ENCODE measurements at places on chromosomes 7 and 10.

DNA sequence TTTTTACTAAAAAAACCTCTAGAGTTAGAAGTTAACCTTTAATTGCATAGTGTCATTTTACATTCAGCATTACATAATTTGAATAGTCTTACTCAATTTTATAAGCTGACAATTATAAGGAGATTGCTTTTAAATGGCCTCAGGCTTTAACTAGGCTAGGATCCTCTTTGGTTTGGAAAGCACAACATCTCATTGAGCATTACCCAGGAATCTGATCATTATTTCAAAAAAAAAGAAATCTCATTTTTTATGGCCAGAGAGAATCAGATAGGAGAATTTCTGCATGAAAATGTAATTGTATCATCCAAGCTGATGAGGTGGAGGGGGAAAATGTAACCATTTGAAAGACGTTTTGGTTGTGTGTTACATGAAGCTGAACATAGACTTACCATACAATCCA, 324.9 kb upstream of the POT1 start:
- DNase-seq: no peak

GRCh38 chr10:11430421-11431215, 180.8 kb downstream of the USP6NL start:
- no peak for DNase-seq

GRCh38 chr10:83607959-83608745, 531.2 kb upstream of the GHITM start:
- no peak for DNase-seq

DNA sequence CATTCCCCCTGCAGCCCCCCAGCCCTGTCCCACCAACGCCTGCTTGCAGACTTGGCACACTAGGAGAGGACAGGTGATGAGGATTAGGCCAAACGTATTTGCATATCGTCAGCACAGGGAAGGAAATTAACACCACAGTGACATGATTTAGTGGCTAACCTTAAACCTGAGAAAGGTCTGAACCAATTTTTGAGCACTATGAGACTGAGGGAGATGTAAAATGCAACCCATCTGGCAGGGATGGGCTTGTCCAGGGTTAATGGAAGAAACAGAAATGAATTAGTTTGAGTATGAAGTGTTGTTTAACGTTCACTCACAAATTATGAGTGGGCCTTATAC, 183.6 kb downstream of the TAX1BP1 start:
- no peak for DNase-seq

DNA sequence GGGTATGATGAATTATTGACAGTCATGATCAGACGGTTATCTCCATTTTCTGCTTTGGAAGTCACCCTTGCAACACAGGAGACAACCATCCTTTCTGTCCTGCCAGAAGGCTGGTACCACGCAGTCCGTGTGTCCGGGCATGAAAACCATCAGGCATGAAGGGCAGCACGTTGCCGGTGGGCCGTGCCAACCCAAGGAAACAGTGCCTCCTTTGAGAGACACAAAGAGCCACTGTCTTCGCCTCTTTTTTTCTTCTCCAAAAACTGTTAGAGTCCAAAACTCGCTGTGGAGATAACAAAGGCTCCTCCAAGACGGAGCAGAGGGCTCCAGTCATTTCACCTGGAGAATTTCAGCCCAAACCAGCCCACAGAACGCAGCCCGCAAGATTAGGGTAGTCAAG, 60.4 kb upstream of the ARHGAP21 start:
- no peak for DNase-seq

DNA sequence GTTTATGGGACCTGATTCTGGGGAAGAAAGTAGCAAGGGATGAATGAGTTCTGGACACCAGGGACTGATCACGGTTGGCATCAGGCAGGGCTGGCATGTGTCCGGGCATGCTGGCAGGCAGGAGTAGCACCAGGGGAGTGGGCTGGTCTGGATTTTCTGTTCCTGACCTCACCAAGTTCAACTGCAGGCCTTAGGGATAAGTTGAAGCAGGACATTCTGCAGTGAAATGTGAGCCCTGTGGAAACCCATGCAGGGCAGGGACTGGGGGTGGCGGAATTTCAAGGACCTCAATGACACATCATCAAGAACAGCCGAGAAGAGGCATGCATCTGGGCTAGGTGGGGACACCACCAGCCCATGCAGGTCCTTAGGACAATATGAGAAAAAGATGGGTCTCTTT, 80.2 kb upstream of the ADAM12 start:
- DNase-seq: no peak

DNA sequence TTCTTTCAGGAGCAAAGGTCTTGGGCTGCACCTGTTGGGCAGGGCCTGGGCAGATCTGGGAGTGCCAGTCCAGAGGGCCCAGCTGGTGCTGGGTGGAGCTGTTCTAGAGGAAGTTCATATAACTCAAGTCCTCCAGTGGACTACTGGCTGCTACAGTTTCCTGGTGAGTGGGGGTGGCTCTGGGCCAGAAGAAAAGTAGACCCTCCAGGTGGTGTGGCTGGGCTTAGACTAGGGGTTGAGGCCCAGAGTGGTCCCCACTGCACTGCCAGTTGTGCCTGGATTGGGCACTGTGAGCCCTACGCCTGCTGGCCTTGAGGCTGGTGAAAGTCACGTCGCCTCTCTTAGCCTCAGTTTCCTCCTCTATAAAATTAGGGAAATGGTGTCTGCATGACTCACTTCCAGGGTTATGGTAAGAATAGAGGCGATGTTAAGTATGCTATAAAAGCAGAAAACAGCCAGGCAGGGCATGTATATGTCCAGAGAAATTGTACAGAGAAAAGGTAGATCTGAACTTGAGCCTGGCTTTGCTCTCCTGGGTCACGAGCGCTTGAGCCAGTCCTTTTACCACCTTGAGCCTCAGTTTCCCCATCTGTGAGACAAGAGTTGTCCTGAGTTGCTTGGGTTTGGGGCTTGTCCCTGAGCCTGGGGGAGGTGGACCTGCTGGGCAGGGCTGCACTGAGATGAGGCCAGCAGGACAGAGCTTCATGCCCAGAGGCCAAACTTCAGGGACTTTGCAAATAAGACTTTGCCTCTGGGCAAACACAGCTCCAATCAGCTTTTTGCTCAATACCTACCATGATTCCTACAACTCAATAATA, 3.8 kb upstream of the CLDN3 start:
- no peak for DNase-seq

GRCh38 chr10:114920459-114920858, 17.5 kb upstream of the TRUB1 start:
- DNase-seq: no peak

- no peak for DNase-seq
These were observed at the start of gene PRRT4 for GRCh38 chr7:128361411-128362379. PRRT4 (minus strand) TSS chr7:128361690.

DNA sequence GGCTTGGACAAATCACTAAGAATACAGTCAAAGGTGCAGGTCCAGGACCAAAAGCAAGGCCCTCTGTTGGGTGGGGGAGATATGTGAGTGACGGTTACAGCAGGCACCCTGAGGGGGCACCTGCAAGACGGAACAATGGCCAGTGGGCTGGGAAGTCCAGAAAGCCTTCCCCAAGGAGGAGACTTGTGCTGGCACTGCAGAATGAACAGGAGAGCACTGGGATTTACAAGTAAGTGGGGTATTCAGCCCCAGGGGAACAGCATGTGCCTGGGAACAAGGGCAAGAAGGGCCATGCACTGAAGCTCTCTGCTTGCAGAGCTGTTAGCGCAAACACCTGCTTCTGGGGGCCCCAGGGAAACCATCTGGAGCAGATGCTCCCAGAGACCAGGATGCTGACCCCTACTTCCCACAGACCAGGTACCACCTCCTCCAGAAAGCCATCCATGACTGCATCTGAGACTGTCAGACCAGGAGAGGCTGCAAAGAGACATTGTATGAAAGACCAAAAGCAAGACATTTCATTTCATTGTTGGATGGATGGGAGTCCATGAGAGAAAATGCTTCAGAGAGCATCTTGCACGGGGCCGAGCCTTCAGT, 24.6 kb upstream of the ZMIZ1 start:
- DNase-seq: no peak

GRCh38 chr10:60958892-60959601, 15.1 kb upstream of the RHOBTB1 start:
- DNase-seq: no peak

- no peak for DNase-seq
These were observed 24.9 kb upstream of the SFRP5 start for GRCh38 chr10:97796651-97797050.

DNA sequence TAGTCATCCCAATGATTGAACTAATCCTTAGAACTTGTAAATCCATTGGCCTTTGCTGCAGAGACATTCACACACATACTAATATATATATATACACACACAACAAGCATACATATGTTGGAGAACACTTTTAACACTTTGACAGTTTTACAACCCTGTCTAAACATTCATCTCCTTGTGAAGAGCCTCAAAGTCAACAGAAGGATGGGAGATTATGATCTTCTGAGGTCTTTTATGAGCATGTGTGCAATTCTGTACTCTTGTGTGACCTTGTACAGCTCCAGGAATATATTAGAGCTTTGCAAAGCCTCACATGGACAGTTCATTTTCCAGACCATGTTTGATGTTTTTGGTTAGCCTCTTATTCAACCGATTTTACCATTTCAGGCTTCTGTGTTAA, 589.0 kb downstream of the NXPH1 start:
- DNase-seq: no peak

GRCh38 chr7:142878315-142878714, 7.2 kb downstream of the TRPV6 start:
- no peak for DNase-seq

DNA sequence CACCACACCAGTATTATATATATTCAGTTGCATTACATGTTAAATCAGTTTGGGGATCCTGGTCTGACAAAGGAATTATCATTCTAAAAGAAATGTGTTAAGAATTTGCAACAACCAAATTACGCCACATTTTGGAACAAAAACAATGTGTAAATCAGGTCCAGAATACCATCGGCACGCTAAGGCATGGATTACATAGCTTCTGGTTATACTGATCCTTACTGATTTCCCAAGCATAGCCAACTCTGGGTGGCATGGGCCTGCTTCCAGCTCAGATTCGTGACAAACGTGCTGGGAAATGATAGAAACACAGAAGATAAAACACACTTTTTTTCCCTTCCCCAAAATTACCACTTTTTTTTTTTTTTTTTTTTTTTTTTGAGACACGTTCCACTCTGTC, 660.0 kb downstream of the SORCS1 start:
- DNase-seq: no peak

GRCh38 chr10:112967200-112967599, 17.2 kb downstream of the TCF7L2 start:
- no peak for DNase-seq

- no peak for DNase-seq
These were observed 447.3 kb upstream of the NRP1 start for GRCh38 chr10:33781606-33782395.

DNA sequence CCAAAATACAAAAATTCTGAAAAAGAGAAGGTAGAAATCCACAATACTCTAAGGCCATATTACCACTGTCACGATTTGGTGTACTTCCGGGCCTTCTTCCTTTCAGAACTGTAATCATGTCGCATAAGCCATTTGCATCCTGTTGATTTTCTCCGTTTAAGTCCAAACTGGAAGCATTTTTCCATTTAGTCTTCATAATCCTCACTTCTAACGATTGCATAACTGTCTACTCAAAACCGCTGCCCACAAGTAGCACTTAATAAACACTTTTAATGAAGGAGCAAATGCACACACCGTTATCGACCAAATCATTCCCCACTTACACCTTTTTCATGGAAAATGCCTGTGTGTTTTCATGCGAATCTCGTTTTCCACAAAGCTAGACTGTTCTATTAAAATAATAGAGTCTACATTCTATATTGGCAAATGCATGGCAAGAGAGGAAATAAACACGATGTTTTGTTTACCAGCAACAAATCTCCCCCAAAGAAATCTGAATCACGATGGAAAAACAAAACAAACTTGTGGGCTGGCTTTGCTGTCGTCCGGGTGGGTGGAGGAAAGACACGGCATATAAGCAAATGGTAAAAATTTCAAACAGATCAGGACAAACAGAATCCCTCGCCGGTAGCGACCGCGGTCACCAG, 1.0 kb downstream of the ATE1 start:
- no peak for DNase-seq

GRCh38 chr10:35690534-35690933, 48.4 kb upstream of the FZD8 start:
- peak; percentile 65 for DNase-seq

DNA sequence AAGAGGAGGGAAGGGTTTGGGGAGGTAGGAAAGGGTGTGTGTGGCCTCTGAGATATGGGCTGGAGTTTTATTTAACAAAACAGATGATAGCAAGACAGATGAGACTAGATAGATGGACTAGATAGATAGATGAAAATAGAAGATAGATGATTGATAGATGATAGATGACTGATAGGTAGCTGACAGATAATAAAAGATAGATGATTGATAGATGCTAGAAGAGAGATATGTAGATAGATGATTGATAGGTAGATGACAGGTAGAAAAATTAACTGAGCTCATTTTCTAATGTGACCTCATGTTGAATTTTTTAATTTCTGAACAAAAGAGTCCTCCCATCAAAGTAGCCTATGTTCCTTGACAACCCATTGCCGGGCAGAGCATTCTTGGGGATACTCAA, 116.6 kb upstream of the SFMBT2 start:
- DNase-seq: no peak

- no peak for DNase-seq
These were observed 3.3 kb downstream of the JMJD1C start for GRCh38 chr10:63462442-63462841.

- no peak for DNase-seq
These were observed 48.4 kb upstream of the SEMA3C start for GRCh38 chr7:80967071-80967916.

DNA sequence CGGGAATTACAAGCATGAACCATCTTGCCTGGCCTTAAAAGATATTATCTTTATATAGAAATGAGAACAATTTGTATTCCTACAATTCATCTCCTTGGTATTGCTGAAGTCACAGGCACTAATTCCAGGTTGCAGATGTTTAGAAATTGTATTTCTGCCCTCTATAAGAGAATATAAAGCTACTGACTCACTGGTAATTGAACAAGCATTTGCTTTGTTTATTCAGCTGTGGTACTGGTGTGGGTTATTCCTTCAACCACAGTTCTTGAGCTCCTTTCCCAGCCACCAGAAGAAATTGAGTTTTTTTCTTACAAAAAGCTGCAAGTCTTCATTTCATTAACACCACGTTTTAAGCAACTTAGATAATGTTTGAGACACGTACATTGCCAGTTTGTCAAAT, 29.0 kb upstream of the MPP7 start:
- DNase-seq: peak; percentile 30

DNA sequence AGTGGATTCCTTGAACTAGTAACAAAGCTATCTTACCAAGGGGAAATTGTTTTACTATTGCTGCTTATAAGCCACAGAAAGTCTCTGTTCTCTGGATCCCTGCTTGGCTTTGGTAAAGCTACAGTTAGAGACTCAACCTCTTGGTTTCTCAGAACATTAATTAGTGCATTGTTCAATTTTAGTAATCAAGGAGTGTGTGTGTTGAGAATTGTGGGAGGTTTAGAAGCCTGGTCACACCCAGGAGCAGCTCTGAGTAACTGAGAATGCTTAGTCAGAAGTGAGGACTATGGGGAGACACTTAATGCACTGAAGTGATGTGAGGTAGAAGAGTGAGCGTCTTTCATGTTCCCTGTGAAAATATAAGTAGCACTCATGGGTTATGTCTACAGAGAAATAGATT, 8.2 kb upstream of the ACTA2 start:
- DNase-seq: no peak

- DNase-seq: no peak
These were observed 63.1 kb downstream of the MTPAP start for GRCh38 chr10:30285970-30286369.

- peak; percentile 25 for DNase-seq
These were observed at the start of the genes DYDC1 and DYDC2 for GRCh38 chr10:80356563-80356988. DYDC1 (minus strand) TSS chr10:80356755; CDS start chr10:80352601, 4,154 bp downstream. DYDC2 (plus strand) TSS chr10:80356781; CDS start chr10:80362444, 5,663 bp downstream.

GRCh38 chr7:35716038-35716803, 21.3 kb upstream of the HERPUD2 start:
- no peak for DNase-seq
